Activated CD8-positive, alpha-beta memory T cell treated with anti-CD3 and anti-CD28 coated beads, Interleukin-2, amount 50 U/mL, for 4 hours (primary cell): ENCODE measurements at places on chromosomes 12 and 14.

DNA sequence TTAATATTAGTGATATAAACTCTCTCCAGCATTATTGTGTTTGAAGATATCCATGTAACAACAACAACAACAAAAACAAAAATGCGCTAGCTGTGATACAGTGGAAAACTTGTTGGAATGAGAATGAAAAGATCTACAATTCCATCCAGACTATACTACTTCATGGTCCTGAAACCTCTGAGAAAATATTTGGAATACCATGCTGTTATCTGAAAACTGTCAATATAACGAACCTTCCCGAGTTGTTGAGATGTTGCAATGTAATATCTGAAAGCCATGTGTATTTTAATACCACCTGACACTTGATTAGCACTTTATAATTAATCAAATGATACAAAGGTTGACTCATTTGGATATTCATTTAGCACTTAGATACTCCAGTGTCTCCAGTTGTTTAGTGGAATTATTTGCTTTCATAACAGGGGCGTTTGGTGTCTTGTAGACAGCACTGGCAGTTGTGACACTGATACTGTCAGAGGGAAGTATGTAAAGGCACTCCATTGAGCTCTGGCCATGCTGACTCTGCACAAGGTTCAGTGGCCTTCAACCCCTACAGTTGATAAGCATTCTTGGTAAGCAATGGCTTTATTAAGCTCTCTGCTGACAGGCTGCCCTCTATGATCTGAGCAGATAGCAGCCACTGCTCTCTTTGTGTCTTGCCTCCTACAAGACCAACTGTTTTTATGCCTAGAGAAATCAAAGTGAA, 447.1 kb upstream of the SEL1L start:
- no peak for DNase-seq

DNA sequence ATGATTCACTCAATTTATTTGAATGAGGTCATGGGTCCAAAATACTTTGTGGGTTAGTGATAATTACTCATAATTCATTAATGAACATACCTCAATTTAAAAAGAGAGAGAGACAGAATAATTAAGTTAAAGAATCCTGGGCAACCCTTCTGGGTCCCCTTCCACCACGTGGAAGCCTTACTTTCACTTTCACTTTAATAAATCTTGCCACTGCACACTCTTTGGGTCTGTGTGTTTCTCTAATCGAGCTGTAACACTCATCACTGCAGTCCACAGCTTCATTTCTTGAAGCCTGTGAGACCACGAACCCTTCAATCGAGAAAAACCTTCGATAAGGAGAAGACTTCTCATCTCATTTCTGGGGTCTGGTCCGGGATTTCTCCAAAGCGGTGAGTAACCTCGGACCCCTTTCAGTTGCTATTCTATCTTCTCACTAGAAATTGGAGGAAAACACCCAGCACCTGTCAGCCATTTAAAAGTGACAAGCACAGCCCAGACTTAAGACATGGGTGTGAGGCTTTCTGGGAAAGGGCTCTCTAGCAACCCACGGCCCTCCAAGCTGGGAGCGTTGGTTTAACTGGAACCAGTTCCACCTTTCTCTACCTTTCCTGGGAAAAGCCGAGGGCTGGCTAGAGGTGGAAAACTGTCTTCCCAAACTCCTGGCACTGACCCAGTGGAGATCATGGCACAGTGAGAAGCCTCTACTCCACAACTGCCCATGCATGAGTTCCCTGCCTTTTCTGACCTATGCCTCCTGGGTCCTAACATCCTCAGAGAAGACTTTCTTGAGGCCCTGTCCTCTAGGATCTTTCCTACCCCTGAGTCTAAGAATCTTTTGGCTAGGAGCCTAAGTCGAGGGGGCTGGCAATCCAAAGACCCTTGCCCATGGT, 148.8 kb upstream of the ATF7IP start:
- no peak for DNase-seq

DNA sequence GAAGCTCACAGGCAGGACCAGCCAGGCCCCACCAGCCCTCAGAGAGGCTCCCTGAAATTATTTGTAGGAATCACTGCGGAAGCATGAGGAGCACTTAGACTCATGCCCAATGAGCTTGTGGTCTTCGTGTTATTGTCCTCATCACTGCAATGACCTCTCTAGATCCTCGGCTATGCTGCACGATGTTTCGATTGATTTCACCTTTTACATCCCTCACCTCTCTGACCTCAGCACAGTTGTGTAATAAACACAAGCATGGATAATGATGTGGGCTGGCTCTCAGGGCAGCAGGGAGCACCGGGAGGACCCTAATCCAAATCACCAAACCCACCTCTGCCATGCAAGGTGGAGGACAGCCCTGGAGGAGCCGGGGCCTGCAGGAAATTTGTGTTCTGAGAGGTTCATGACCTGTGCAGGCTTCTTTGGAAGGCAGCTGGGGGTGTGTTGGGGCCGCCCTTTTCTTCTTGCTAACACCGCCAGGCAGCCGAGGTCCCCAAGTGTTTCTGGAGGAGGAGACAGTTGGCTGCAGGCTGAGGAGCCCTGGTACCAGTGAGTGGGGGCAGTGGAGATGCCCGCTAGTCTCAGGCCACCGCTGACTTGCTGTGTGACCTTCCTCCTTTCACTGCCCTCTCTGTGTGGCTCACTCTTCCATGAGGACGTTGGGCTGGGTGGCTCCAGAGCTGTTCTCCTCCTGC, 29.5 kb upstream of the EML1 start:
- no peak for DNase-seq

DNA sequence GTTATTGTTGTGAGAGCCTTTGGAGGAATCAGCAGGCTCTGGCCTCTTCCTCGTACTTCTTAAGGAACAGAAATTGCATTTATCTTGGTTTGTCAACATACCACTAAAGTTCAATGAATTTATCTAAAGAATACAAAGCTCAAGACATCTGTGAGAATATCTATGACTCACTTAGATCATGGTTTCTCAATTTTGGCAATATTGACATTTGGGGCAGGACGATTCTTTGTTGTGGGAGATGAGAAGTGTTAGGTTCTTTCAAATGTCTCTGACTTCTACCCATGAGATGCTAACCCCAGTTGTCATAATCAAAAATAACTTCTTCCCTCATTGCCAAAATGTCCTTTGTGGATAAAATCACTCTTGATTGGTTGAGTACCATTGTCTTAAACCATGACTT, 1190.3 kb downstream of the GALC start:
- DNase-seq, result no peak

GRCh38 chr14:49549446-49549845, 36.7 kb downstream of the RPS29 start:
- DNase-seq, result no peak

- DNase-seq, result no peak
Observed at GRCh38 chr12:67320614-67321295, 51.6 kb downstream of the CAND1 start.

GRCh38 chr12:116692605-116693004, 45.3 kb downstream of the SPRING1 start:
- DNase-seq, result no peak

DNA sequence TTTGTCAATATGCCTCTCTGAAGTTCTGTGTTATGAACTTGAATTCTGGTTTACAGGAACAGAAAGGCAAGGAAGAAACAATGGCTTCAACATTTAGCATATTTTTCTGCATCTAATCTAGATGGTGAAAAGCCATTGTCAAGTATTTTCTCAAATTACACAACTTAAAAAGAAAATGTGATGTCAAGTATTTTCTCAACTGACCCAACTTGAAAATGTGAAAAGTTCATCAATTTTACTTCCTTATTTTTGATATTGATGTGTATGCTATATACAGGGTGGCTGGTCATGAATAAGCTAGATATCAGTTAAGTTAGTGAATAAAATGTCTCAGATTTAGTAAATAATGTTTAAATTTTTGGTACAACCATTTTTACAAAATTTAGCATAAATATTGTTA, 196.7 kb downstream of the ALX1 start:
- no peak for DNase-seq
